OCI-LY7 (cell line): ENCODE measurements at places on chromosomes 12 and 14.

GRCh38 chr12:43273467-43273866, 278.5 kb downstream of the ADAMTS20 start:
- DNase-seq: no peak

DNA sequence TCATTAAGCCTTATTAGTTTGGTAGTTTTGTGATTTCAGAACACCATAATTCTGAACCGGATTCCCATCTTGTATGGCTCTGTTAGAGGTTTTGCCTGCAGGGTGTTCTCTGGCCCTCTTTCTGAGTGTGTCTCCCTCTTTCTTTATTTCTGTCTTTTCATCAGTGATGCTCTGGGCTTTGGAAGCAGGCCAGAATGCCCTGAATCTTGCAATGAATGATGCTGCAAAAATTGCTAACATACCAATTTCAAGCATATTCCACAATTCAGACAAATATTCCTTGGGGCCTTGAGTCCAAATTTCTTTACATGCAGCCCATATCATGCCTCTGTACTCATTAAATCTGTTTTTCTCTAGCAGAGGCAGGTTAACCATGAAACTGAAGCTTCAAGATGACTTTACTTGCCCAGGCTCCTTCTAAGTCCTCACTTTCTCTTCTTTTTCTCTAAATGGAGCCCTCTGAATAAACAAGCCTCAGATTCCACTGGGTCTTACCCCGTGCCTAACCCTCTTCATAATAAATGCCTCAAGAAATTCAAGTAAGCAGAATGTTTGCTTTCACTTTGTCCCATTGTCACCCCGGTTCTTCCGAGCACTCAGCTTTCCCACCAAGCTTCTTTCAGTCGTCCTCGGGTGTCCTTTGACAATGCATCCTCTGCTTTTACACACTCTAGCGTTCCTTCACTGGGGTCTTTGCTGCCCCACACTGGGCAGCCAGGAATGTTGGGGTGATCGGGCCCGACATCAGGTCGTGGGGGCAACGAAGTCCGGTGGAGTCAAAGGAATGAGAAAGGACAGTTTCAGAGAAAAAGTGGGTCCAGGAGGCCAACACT, 78.8 kb upstream of the SLC38A4 start:
- no peak for DNase-seq

DNA sequence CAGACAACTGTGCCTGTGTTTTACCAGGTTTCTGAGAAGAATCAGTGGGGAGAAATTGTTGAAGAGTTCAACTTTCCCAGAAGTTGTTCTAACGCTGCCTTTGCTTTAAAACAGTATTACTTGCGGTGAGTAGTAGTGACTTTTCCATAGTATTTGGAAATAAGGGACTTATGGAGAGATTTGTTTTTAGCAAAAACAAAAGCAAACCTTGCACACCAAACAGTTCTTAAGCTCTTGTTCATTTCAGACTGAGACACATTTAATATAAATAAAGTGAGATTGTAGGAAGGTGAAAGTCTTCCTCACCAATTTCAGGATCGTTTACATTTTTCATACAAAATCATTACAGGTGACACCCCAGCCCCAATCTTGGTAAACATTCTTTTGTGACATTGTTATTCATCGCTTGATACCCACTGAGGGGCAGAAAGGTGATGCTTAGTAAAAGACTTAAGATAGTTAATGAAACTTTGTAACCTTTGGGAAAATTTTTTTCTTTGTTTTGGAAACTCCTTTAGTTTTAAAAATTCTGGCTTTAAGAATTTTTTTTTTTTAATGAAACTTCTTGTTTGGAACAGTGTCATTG, 1.8 kb downstream of the ARID2 start:
- DNase-seq: no peak

DNA sequence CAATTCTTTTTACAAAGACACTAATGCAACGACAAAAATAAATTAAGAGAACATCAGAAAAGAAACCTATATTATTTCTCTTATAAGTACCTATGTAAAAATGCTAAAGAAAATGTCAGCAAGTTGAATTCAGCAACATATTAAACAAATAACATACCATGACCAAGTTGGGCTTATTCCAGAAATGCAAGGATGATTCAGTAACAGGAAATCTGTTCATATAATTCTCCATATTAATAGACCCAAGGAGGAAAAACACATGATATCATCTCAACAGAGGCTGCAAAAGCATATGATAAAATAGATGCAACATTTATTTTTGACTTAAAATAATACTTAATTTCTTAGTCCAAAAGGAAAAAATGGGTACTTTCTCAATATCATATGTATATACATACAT, 25.1 kb upstream of the GPHB5 start:
- no peak for DNase-seq

- no peak for DNase-seq
These were observed 15.3 kb upstream of the SPIC start for GRCh38 chr12:101459642-101460346.

DNA sequence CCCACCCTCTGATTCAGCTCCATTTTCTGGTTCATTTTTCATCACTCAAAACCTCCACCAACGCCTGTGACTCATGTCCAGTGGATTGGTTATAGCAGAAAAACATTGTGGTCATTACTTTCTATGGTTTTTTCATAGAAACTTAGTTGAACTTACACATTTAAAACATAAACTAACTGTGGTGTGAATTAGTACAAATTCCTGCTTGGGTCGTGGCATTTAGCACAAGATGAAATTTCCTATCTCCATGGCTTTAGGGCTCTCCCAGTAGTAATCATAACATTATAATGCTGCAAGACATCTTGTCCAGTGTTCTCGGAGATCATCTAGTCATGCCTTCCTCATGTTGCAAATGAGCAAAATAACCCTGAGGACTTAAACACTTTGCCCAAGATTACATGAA, 7.1 kb downstream of the RNASE7 start:
- DNase-seq: no peak

GRCh38 chr12:122022393-122023338, 982 bp downstream of the BCL7A start:
- peak; percentile 79 for DNase-seq

- no peak for DNase-seq
These were observed 25.4 kb downstream of the SRRM4 start for GRCh38 chr12:119006746-119007145.

GRCh38 chr14:56118611-56119181, 485 bp downstream of the PELI2 start:
- peak; percentile 14 for DNase-seq

- no peak for DNase-seq
These were observed 32.1 kb downstream of the BAZ1A start for GRCh38 chr14:34843011-34843554.

GRCh38 chr14:50762001-50762930, 68.7 kb downstream of the NIN start:
- DNase-seq: no peak

DNA sequence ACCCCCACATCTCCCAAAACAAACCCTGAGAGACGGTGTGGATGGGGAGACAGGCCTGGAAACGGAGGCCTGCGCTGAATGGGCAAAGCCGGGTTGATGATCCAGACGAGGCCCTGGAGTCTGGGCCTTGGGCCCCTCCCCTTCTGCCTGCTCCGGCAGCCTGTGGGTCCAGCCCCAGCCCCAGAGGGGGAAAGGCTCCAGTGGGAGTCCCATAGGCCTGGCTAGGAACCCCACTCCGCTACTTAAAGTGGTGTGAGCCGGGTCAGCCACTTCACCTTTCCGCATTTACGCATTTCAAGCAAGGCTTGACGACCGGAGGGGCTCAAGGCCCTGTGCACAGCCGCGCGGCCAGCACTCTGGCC, 695 bp upstream of the TNFAIP2 start:
- DNase-seq: no peak

GRCh38 chr14:89351221-89351515, 65.9 kb downstream of the FOXN3 start:
- DNase-seq: no peak

GRCh38 chr14:92680781-92681650, 67.4 kb downstream of the LGMN start:
- peak; percentile 74 for DNase-seq

GRCh38 chr14:74720526-74720925, 7.6 kb downstream of the FCF1 start:
- DNase-seq: no peak
